ENCODE measurements at places on chromosomes 1 and 21.

DNA sequence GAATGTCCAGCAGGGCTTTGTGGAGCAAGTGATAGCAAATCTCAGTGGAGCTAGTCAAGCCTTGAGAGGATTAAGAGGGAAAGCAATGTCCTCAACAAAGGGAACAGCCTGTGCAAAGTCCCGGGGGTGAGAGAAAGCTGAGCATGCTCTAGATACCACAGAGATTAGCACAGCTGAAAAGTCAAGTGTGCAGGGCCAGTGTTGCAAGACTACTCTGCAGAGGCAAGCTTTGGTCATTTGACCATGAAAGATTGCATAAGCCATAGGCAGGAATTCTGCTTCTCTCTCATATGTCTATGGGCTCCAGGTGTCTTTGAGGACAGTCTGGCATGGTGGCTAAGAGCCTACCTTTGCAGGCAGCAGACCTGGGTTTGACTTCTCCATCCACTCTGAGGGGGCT, 181.0 kb upstream of the JUN start:
- DNase-seq: peak; percentile 11

DNA sequence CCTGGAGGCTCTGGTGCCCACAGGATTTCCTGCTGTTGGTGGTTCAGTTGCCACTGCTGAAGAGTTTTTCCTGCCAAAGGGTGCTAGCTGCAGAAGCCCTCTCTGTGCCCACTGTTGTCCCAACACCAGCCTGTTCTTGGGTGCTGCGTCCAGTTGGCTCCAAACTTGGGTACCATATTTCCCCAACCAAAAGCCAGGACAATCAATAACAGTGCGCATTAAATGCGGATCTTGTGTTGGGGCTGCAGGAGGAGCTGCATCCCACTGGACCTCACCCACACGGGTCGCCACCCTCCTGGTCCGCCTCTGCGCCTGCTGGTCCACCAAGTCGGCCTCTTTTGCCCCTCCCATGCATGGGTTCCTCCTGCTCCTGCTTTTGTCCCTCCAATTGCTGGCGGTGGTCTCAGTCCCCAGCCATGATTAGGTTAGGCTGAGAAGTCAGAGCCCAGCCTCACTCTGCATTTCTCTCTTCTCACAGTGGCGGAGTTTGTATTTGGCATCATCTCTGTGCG, 9.8 kb downstream of the ABCG1 start:
- no peak for DNase-seq

- no peak for DNase-seq
Observed at GRCh38 chr1:218454700-218455282, 109.7 kb downstream of the TGFB2 start.

DNA sequence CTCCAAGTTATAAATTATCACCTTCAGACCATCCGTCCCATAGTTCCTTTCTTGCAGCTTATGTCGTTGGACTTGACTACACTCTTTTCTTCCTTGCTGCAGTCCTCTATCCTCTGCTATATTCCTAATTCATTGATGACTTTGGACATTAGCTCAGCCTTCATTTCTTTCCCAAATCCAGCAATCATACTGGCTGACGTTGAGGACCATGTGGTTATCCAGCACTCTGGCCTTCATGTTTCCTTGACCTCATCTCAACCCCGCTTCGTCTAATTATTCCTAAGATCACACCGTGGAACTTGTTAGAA, 27.4 kb downstream of the RAD54L start:
- no peak for DNase-seq

- DNase-seq: peak; percentile 69
Observed at GRCh38 chr1:46197964-46198811, at the start of gene POMGNT1. Gene POMGNT1, minus strand, starts transcription at chr1:46198434. Its CDS starts 613 bp downstream, at chr1:46197821.

DNA sequence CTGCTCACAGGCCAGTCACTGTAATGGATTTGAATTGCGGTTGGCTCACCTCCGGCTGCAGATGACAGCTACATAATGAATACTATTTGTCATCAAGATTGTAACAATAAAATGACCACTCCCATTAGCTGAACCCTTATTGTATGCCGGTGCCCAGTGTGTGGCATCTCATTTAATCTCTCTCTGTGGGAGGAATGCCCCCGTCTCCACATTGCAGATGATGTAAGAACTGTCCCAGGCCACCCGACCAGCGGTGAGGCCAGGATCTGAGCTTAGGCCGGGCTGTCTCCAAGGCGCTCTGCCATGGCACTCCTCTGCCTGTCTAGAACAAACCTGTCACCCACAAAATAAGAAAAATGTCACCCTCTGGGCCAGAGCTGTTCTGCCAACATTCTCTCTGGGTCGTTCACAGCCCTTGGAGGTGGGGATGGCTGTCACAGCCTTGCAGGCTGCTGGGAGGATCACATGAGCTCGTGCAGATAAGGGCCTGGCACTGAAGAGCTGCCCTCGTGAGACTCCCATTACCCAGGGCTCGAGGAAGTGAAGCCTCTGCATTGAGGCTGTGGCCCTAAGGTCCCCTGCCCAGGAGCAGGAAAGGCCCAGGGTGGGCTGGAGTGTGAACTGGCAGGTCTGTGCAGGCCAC, 52.7 kb downstream of the ECE1 start:
- DNase-seq: no peak

- DNase-seq: no peak
Observed at GRCh38 chr1:189205863-189206262, 1271.8 kb downstream of the BRINP3 start.

DNA sequence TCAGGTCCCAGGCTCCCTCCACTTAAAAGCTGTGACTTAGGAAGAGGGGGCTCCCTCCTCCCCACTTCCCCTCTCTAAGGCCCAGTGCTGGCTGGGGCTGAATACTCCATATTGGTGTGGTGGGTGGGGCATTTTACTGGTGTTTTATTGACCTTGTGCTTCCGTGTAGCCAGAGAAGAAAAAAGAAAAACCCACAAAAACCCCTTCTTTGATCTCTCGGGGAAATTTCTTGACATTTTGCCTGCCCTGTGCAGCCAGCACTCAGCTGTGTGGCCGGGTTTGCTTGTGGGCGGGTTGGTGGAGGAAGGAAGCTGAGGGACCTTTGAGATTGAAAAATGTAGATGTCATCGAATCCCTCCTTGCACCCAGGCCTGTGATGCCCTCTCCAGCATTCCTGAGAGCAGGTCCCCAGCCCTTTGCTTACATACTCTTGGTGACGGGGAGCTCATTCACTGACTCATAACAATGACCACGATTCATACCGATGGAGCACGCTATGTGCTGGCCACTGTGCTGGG, 24.8 kb downstream of the TNFRSF8 start:
- DNase-seq: no peak

GRCh38 chr1:109641861-109642260, 14.0 kb upstream of the GSTM4 start:
- no peak for DNase-seq

GRCh38 chr1:245763873-245764331, 609.1 kb downstream of the KIF26B start:
- peak; percentile 15 for DNase-seq

DNA sequence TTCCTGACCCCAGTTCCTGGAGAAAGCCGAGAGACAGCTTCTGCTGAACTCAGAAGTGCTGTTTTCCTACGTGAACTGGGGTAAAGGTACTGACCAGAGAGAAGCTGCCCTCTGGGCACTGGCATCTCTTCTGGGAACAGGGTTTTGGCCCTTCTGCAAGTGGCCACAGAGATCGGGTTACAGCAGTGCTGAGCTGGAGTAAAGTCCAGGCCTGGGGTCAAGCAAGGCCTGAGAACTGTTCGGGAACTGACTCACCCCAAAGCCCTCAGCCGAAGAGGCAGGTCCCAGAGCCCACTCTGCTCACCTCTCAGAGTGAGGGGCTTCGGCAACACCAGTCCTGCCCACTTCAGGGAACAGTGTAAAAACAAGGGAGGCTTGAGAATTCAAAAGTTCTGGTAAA, 177.2 kb upstream of the RUNX1 start:
- DNase-seq: no peak

GRCh38 chr1:1215080-1215676, 1.2 kb upstream of the TNFRSF4 start:
- no peak for DNase-seq

DNA sequence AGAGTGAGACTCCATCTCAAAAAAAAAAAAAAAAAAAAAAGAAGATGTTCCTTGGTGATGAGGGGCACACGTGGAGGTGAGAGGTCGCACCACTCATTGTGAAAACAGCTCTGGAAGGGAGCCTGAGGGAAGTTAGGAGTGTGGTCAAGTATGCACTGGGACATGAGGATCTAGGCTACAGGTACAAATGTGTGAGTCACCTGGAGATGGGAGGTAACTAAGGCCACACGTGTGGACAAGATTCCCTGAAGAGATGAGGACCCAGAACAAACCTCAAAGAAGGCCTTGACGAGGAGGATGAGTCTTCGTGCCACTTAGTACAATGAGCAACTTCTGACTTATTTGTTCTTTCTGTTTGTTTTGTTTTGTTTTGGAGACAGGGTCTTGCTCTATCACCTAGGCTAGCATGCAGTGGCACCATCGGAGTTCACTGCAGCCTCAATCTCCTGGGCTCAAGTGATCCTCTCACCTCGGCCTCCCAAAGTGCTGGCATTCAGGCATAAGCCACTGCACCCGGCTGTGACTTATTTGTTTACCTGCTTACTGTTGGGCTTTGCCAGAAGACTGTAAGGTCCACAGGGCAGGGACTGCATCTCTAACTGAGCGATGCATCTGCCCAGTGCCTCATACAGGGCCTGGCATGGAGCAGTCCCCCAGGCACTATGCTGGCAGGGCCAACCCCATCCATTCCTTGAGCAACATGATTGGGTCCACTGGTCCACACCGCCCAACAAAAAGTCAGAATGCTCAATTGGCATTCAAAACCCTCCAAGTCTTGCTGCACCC, 6.4 kb downstream of the ASAP3 start:
- no peak for DNase-seq

DNA sequence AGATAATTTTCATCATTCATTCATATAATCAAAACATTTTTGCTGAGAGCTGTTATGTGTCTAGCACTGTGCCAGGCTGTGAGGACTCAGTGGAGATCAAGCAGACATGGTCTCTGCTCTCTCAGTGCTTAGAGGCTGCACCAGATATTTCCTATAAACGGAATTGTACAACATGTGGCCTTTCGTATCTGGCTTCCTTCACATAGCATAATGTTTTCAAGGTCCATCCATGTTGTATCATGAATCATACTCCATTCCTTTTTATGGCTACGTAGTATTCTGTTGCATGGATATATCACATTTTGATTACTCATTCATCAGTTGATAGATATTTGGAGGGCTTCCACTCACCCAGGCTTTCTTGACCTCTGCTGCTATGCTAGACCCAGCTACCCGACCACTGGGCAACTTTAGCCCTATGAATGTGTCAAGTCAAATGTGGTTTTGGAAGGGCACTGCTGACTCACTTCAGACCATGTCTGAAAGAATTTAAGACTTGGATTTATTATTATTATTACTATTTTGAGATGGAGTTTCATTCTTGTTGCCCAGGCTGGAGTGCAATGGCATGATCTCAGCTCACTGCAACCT, 18.5 kb downstream of the NCF2 start:
- peak; percentile 25 for DNase-seq

DNA sequence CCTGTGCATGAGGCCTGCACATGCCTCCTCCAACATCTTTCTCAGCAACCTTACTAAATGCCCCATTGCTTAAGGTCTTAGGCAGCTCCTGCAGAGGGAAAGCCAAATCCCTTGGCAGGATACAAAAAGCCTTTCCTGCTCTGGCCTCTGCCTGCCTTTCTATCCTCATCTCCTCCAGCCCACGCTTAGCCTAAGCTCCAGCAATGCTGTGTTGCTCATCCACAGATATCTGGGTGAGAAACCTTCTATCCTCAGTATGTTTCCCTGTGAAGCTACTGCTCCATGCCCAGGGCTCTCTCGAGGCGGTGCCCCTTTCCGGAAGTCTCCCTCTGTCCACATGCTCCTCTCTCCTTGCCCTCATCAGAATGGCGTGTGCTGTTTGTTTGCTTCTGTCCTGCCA, 37.0 kb upstream of the CCSAP start:
- no peak for DNase-seq

- DNase-seq: no peak
Observed at GRCh38 chr1:180268556-180269075, 38.6 kb downstream of the LHX4 start.

- no peak for DNase-seq
Observed at GRCh38 chr21:38533887-38534286, 35.6 kb upstream of the ERG start.

DNA sequence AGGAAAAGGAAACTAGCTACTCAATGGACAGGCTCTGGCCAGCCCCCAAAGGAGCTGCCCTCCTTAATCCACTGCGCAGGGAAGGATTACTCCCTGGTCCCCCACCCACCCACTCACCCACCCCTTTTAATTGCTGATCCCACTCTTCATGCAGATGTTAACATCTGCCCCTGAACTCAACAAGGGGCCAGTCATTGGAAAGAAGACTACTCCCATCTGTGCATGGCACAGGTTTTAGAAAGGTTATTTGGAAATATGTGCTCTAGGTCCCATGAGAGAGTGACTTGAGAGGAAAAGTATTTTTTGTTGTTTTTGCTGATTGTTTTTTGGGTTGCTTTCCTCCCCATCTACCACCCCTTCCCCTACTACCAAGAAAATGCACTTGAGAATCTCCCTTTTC, 94.4 kb upstream of the FGGY start:
- no peak for DNase-seq

- peak; percentile 21 for DNase-seq
Observed at GRCh38 chr1:40132383-40133311, 28.5 kb upstream of the RLF start.

DNA sequence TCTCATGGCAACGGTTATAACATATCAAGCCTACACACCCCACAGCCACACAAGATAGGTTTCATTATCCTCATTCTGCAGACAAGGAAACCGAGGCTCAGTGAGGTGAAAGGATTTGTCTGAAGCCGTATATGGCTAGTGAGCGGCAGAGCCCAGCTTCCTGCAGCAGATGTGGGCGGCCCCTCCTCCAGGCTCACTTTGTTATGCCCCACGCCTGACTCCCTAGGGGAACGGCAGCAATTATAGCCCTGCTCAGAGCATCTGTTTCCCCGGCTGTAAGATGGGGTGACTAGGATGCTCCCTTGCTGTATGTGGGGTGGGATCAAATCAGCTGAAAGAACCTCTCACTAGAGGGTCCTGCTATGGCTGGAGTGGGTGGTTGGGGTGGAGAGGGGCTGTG, 22.1 kb downstream of the GRHL3 start:
- peak; percentile 34 for DNase-seq

GRCh38 chr1:63867429-63868176, 93.8 kb downstream of the ROR1 start:
- DNase-seq: no peak

DNA sequence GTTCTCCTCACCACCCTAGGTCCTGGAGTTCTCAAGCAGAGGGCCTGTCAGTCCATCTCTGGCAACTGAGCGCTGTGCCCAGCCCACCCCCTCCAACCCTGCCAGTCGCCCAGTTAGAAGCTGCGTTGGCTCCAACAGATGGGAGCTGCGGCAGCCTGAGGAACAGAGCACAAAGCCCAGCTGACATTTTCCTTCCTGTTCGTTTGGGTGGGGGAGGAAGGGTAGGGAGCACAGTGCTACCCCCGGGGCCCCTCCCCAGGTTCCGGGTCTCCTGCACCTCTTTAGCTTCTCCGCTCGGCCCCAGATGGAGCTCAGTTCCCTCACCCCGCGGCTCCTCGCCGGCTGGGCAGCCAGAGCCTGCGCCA, 1.4 kb downstream of the LRRN2 start:
- no peak for DNase-seq

GRCh38 chr1:24421502-24421901, 5.9 kb downstream of the NIPAL3 start:
- DNase-seq: no peak

- DNase-seq: no peak
Observed at GRCh38 chr1:228804640-228805413, 69.5 kb downstream of the RHOU start.

GRCh38 chr1:234735476-234735875, 125.5 kb upstream of the IRF2BP2 start:
- no peak for DNase-seq

Measured in fibroblast of skin of scalp (primary cell).